ENCODE measurements at places on chromosomes 13 and 19. TPM values are rescaled to one million over a fixed set of nuclear protein-coding genes. Genes with fewer than 3 reads are reported as not detected.

DNA sequence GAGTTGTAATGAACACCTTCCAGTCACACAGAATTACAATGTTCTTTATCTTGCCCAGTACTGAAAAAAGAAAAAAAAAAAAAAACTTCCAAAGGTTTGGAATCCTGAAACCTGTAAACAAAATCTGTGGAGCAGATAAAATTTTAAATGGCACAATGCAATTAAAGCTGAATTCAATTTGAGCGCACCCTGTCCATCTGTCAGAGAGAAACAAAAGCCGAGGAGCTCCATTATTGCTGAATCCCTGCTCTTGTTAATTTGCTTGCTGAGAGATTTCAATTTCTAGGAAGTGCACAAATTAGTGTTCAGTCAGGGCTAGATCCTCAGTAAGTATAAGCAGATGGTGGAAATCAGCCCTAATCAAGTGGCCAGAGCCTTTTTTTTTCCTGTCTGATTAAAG is 65.2 kb downstream of the DACH1 start:
- no peak for DNase-seq

DNA sequence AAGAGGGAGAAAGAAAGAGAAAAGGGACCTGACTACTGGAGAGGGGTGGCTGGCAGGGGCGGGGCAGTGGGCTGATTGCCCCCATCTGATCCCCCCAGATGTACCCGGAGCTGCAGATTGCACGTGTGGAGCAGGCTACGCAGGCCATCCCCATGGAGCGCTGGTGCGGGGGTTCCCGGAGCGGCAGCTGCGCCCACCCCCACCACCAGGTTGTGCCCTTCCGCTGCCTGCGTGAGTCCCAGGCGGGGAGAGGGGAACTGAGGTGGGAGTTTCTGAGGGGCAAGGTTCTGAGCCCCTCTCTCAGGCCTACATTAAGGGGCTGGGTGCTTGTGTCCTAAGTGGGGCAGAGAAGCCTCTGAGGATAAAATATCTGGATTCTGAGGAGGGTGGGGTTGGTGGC is 2.4 kb downstream of the APLP1 start:
- DNase-seq, result no peak

DNA sequence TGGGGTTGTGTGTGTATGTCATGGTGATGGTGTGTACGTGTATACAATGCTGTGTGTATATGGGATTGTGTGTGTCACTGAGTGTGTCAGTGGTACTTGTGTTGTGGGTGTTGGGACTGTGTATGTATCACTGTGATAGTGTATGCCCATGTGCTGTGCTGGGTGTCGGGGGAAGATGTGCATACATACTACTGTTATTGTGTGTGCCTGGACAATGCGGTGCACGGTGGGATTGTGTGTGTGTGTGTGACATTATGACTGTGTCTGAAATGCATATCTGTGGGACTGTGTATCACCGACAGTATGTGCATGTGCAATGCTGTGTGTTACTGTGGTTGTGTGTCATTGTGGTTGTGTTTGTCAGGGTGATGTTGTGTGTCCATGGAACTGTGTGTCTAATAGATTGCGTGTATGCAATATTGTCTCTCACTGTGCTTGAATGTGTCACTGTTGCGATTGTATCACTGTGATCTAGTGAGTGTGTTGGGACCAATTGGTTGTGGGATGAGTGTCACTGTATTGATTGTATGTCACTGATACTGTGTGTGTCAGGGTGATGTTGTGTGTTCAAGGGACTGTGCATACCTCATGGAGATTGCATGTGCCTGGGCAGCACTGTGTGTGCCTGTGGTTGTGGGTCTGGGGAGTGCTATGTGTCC is 11.0 kb upstream of the BBC3 start:
- no peak for DNase-seq

DNA sequence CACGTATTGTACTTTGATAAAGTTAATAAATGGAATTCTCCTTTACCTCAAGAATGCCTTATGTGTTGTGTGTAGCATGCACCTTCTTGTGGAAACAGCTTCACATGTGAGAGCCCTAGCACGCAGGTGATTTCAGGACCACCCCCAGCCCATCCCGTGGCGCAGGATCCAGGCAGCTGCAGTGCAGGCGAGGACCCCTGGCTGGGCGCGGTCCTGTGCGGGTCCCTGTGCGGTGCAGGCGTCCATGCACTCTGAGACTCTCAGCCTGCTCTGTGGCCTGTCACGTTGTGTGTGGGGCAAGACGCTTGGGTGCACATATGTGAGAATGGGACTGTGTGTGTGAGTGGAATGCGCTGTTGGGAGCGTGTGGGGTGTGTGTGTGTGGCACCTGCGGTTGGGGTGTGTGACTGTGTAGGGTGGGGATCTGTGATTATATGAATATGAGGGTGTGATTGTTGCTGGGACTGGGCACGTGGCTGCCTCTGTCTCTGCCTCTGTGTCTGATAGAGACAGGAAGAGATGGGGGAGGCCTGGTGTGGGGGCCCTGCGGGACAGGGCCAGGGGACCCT is 30.8 kb downstream of the WTIP start:
- no peak for DNase-seq

- DNase-seq, result no peak
These were observed 169.1 kb downstream of the KCTD12 start for GRCh38 chr13:76717092-76717491.

DNA sequence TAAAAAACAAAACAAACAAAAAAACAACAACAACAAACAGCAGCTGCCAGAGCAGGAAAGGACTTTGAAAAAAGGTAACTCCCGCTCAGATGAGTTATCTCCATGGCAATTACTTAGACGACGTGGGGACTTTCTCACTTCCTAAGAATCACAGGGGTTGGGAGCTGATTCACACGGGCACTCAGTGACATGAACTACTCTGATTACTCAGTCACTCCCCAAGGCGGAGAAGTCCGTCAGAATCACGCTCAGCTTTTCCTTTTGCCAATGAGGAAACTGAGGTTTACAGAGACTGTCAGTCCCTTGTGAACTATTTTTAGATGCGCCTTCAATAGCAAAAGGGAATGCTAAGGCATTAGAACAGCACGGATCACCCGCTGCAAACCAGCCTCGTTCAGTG is 32.3 kb upstream of the MATK start:
- DNase-seq, result peak; percentile 6

- no peak for DNase-seq
These were observed 14.6 kb downstream of the RAB20 start for GRCh38 chr13:110546926-110547325.

- DNase-seq, result no peak
These were observed 251.3 kb downstream of the MAB21L1 start for GRCh38 chr13:35225159-35225558.

- DNase-seq, result no peak
These were observed 674 bp upstream of the FBXL12 start for GRCh38 chr19:9819596-9819909.

DNA sequence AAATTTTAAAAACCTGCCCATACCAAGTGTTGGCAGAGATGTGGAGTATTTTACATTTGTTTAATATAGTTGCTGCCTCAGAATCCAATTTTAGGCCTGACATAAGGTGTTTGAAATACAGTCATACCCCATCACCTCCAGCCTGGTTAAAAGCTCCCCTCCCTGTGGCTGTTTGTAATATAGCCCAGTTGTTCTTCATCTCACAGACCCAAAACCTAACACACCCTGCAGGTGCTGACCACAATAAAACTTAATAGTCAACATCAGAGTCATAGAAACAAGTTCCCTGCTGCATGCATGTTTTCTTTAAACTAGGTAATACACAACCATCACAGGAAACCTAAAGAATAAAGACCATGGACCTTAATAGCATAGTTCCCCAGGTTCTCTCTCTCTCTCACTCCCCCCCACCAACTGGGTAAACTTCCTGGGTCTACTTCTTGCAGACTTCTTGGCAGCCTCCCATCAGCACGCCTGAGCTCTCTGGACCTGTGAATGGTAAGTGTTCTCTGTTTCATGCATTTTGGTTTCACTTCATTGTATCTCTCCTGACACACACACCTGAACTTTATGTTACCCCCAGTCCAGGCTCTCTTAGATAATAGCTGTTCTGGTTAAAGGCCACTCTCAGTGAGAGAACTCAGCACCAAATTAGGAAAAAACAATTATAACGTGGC is 1369.9 kb downstream of the EFNB2 start:
- no peak for DNase-seq

- DNase-seq, result no peak
These were observed 637.0 kb upstream of the SLC10A2 start for GRCh38 chr13:103703246-103703645.

DNA sequence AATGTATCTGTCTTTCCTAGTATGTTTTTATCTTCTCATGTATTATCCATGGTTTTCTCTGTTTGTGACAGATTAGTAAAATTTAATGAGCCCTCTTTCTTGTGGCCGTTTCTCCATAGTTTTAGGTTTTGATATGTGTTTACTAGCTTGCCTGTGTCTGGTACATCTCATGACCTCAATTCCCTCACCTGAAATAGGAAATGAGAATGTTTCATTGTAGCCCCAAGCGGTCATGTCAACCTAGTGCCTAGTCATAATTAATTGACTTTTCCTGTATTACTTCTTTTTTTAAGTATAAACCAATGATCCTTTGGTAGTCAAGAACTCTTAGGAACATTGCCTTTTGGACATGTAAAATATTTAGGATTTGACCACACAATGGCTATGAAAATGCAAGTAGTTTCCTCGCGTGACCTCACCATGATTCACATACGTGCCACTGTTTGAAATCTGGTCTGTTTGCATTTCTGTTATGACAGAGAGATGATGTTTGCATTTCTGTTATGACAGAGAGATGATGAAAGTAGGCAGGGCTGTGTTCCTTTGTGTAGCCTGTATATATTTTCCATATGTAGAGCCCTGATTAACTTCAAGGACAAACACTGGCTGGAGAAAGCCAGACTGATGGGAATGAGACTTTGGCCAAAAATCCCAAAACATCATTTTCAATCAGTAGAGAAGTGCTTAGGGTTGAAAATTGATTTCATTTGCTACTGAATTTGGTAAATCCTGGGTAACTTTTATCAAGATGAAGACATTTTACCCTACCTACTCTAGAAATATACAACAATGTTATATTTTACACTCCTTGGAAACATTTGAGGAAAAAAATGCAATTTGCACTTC is 104.8 kb downstream of the TNFRSF19 start:
- DNase-seq, result peak; percentile 90

GRCh38 chr19:7552781-7553180 is 17.3 kb downstream of the PNPLA6 start:
- no peak for DNase-seq

Gene KCNC3
- total RNA-seq, result 0.27 TPM

Gene CYP4F11
- 123 TPM for total RNA-seq

Gene CCDC70
- not detected for total RNA-seq

Gene CC2D1A
- total RNA-seq, result 15.5 TPM

Gene RAB8A
- total RNA-seq, result 35.4 TPM

Gene HTR2A
- total RNA-seq, result not detected

Gene ZNF880
- 0.35 TPM for total RNA-seq

Gene ADM5
- total RNA-seq, result 3.2 TPM

Gene PROSER3
- 8.0 TPM for total RNA-seq

Gene ZNF177
- total RNA-seq, result 3.7 TPM
